Activated CD4-positive, alpha-beta memory T cell treated with anti-CD3 and anti-CD28 coated beads for 36 hours (primary cell): ENCODE measurements at places on chromosomes 7 and 10. TPM values are rescaled to one million over a fixed set of nuclear protein-coding genes. Genes with fewer than 3 reads are reported as not detected.

DNA sequence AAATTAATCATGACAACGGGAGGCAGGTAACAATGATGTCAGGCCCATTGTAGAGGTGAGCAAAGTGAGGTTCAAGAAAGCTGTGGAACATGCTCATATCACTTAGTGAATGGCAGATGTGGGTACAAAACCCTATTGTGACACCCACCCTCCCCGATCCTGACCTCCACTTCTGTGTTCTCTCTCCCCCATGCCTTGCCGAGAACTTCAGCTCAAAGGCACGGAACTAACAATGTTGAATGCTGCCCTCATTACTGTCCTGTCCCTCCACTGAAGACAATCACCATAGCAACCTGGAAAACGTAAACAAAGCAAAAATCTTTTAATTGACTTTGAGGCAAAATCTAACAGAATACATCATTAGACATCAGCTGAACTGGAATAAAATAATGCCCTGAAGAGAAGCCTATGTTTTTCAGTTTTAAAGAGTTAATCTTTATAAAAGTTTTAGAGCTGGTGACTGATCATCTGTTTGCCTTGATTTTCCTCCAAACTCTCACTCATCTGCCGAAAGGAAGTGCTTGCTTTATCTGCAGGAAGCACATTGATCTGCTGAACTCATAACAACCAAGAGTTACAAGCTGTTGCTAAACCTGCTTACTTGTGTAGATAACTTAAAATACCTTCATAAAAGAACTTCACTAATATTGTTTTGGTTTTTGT, 133.6 kb downstream of the CUBN start:
- no peaks in the 10 kb centered on the region for H3K27me3 ChIP-seq
- peaks cover 10% of the 10 kb centered on the region for H3K4me1 ChIP-seq
- no peak for DNase-seq
- no peaks in the 10 kb centered on the region for H3K36me3 ChIP-seq

- H3K36me3 ChIP-seq, result no peaks in the 10 kb centered on the region
- no peaks in the 10 kb centered on the region for H3K4me1 ChIP-seq
- H3K4me3 ChIP-seq, result no peak overlapping the region
- DNase-seq, result no peak
Measured at GRCh38 chr10:133039107-133039802, 48.5 kb upstream of the ADGRA1 start.

- no peak overlapping the region for H3K4me3 ChIP-seq
- H3K27ac ChIP-seq, result no peak overlapping the region
- DNase-seq, result no peak
- H3K36me3 ChIP-seq, result no peaks in the 10 kb centered on the region
Measured at GRCh38 chr10:69434169-69434568, 17.1 kb upstream of the TSPAN15 start.

DNA sequence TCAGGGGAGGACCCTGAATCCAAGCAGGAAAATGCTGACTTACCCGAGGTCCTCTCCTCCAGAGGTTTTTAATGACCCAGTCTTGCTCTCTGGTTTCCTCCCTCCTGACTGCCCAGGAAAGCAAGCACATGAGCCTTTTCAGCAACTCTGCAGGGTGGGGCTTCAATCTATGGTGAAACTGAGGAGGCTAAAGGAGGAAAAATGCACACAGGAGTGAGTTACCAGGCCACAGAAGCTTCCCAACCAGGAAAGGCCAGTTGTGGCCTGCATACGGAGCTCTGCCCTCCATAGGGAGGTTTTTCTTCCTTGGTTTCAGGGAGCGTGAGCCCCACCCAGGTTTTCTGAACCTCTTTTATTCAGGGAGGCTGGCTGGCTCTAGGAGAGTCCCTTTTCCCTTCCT, 14.1 kb upstream of the DLG5 start:
- no peak overlapping the region for H3K4me3 ChIP-seq
- H3K27me3 ChIP-seq, result peaks cover 12% of the 10 kb centered on the region
- no peaks in the 10 kb centered on the region for H3K4me1 ChIP-seq
- DNase-seq, result no peak
- H3K27ac ChIP-seq, result no peak overlapping the region
- H3K36me3 ChIP-seq, result no peaks in the 10 kb centered on the region

GRCh38 chr10:124420254-124420653, 1.5 kb upstream of the OAT start:
- H3K27ac ChIP-seq, result no peak overlapping the region
- no peaks in the 10 kb centered on the region for H3K36me3 ChIP-seq
- peaks cover 16% of the 10 kb centered on the region for H3K4me1 ChIP-seq
- H3K4me3 ChIP-seq, result no peak overlapping the region
- DNase-seq, result no peak
- H3K27me3 ChIP-seq, result peaks cover 11% of the 10 kb centered on the region

- peaks cover 68% of the 10 kb centered on the region for H3K36me3 ChIP-seq
- H3K4me3 ChIP-seq, result no peak overlapping the region
- H3K27ac ChIP-seq, result no peak overlapping the region
- no peak for DNase-seq
Measured at GRCh38 chr7:107915541-107915940, 24.6 kb downstream of the DLD start.

DNA sequence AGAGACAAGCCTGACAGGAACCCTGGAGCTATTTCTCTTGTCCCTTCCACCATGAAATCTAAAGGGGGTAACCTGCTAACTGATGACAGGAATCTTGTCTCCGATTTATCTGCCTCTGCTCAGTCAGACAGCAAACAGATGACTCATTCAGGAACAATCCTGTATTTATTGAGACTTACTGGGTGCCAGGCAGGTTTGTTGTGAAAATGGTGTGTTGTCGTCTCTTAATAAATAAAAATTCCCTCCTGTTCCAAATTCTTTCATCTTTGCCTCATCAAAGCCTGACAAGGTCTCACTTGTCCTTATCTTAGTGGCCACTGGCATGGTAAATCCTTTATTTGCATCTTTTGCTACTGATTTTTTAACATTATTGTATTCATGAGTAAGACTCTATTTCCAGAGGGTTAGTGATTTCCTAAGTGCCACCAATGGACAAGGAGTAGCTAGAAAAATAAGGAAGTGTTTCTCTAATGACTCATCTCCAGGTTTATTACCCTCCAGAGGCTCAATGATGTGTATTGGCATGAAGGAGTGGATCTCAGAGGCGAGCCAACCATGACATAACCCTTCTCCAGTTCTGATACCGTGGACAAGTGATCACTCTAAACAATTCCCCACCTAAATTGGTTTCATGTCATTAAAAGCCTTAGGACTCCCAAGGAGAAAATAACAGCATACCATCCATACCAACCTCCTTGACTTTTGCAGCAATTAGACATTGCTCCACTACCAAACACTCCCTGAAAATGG, 724.0 kb downstream of the GRID1 start:
- no peaks in the 10 kb centered on the region for H3K4me1 ChIP-seq
- no peak overlapping the region for H3K4me3 ChIP-seq
- DNase-seq, result no peak
- no peaks in the 10 kb centered on the region for H3K27me3 ChIP-seq
- H3K36me3 ChIP-seq, result no peaks in the 10 kb centered on the region

DNA sequence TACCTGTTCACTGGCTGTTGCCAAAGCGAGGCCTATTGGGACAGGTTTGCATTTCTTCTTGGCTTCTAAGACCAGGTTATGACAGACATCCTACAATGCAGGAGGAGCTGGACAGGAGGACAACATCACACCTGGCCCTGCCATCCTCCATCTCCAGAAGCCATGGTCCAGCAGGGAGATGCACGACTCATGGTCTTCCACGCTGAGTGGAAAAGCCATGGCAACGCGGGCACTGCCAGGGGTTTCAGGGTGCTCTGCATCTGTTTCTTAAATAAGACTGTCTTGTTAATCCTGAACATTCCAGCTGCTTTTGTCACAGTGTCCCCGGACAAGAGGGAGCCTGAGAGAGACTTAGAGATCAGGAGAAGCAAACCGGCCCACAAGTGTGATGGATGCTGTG, 40.3 kb downstream of the CLRN3 start:
- no peaks in the 10 kb centered on the region for H3K4me1 ChIP-seq
- no peaks in the 10 kb centered on the region for H3K36me3 ChIP-seq
- H3K4me3 ChIP-seq, result no peak overlapping the region
- no peak overlapping the region for H3K27ac ChIP-seq
- no peak for DNase-seq
- peaks cover 2% of the 10 kb centered on the region for H3K27me3 ChIP-seq

Gene CFAP70
- total RNA-seq, result 0.80 TPM

Gene HPS6
- 22.3 TPM for total RNA-seq

Gene ENO4
- total RNA-seq, result not detected

Gene CRTAC1
- not detected for total RNA-seq

Gene TSPAN33
- total RNA-seq, result 4.1 TPM

Gene RBM33
- total RNA-seq, result 57.7 TPM
